ENCODE measurements at places on chromosomes 7 and 10. TPM values are rescaled to one million over a fixed set of nuclear protein-coding genes. Genes with fewer than 3 reads are reported as not detected.

DNA sequence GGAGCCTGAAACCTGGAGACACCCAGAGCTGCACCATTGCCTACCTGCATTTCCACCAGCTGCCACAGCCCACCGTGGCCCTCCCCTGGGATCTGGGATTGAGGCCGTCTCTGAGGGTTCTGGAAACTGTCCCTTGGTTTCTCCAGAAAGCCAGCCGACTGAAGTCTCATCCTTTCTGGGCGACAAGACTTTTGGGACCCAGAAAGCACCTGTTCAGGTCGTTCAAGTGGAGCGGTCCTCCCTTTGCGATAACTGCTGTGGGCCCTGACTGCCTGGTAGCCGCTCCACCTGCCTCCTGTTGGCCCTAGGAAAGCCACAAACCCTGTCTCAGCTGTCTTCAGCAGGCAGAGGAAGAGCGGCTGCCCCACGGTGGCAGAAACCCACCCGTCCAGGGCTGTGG is 346.0 kb upstream of the MKI67 start:
- DNase-seq = no peak

- peak; percentile 24 for DNase-seq
Measured at GRCh38 chr10:124999433-125000365, 57.8 kb downstream of the ZRANB1 start.

- DNase-seq = no peak
Measured at GRCh38 chr7:23895666-23896096, 185.7 kb downstream of the STK31 start.

DNA sequence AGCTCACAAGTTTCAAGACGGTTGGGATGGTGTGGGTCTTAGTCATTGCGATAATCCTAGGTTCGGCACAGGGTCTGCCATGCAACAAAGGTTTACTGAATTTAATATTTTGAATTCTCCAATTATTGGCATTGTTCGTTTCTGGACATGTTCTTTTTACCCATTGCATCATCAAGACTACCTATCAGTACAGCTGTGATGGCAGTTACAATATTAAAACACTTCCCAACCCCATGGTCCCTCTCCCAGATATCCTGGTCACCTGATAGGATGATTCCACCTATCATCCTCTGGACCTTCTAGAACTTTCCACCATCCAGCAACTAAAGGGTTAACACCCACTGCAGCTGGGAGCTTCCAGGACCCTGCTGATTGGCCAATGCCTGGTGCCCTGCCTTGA is 377.8 kb upstream of the PRKCQ start:
- DNase-seq = no peak

DNA sequence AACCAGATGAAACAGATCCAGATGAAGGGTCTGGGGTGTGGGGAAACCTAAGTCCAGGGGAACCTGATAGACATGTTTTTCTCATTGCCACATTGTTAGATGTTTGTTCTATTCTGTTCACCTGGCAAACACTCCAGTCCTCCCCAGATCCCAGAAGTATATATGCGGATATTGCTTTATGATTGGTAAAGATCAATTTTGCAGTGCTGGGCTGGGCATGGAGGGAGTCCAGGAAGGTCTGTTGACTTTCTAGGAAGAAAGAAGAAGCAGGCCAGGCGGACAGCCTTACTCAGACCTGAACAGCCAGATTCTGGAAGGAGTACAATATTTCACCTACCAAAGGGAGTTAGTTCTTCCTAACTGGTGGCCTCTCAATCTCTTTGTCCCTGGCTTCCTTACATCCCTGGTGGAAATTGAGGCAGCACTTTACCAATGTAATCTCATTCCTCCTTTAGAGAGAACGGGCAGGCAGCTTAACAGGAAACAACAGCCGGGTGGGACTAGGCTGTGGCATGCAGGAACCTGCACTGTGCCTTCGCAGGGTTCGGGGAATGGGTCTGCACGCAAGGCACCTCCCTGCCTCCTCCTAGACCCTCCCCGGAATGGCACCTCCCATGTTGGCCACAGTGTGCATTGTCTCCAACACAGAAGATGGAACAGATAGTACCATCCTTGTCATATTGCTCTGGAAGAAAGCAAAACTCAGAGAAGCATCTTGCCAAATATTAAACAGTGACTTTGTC is 930 bp downstream of the GIMAP6 start:
- no peak for DNase-seq

DNA sequence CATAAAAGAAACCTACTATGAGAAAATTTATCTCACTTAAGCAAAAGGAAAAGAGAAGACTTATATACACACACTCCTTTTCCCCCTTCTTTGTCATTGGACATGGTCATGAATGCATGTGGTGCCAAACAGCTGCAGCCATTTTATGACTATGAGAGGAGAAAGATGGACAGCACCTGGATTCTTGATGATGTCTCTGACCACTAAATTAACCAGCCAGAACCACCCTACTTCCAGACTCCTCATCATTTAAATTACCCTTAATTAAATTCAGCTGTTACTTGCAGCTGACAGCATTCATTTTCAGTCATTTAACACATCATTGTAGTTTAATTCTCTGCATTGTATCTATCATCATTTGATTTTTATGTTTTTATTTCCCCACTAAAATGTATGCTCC is 379.0 kb upstream of the HPS1 start:
- DNase-seq = no peak

DNA sequence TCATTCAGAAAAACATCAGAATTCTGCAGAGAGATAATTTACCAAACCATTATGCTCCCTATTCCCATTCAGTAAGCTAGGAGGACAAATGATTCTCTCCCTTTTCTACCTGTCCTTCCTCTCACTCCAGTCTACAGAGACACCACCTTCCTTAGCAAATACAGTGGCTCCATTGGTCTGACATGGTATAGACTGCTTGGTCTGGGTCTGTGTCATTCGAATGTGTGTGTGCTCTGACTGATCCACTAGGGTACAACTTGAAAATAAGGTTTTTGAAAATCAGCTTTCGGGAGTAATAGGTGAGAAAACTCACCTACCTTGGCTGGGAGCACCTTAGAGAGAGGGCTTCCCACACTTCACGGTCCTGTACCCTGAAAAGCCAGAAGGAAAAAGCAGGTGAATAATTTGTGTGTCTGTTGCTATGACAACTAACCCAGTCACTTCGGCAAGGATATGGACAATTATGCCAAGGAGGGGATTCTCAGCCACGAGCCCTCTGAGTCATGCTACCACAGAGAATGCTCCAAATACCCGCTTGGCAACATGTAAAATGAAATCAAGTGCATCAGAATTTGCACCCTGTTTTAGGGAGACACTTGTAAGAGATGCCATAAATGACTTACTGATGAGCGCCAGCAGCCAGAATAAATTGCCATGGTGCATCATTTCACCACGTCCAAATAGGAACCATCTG is 114.5 kb upstream of the PRKCQ start:
- DNase-seq = no peak

Gene ARMC3
- total RNA-seq = not detected

Gene TMEM140
- 18.3 TPM for total RNA-seq

Gene TEX47
- total RNA-seq = not detected

- DNase-seq = no peak
Measured at GRCh38 chr7:111927353-111928019, 278.7 kb downstream of the DOCK4 start.

Gene NME8
- total RNA-seq = not detected

DNA sequence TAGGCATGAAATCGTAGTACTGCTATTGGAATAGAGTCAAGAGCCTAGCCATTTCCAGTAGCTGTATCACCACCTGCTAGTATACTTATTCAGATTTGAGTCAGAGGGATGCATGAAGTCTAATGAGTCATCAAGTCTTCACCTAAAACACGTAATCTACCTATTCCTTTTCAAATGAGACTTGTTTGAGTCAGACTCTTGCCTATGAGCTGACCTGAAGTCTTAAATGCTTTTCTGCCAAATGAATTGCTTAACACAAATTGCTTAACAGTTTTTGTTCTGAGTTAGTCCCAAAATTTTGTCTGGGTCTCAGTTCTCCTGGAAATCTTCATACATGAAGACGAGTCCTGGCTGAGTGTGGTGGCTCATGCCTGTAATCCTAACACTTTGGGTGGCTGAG is 165.2 kb downstream of the GNAT3 start:
- no peak for DNase-seq

DNA sequence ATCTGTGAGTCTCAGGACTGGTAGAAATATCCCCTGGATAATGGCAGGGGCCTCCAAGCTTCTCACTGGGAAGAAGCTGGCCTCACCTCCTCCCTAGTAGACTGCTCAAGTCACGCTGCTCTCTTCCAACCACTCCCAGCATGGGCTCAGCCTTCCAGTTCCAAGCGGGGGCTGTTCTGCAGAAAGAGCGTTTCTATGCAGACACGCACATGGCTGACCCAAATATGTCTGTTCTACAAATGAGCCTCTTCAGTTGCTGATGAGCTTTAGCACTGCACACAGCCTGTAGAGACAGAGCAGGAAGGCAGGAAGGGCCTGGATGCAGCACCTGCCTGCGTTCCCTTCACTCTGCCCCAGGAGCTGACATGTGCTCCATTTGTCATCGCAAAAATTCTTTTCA is 523.9 kb upstream of the MGMT start:
- DNase-seq = no peak

- no peak for DNase-seq
Measured at GRCh38 chr7:55235115-55235514, 130.0 kb upstream of the LANCL2 start.
